SK-N-SH treated with all-trans-retinoic acid at 6 μM for 48 hours (cell line): ENCODE measurements at places on chromosomes 11 and 22.
A peak's percentile ranks its signal among the peaks of the same experiment; 100 is the strongest.

DNA sequence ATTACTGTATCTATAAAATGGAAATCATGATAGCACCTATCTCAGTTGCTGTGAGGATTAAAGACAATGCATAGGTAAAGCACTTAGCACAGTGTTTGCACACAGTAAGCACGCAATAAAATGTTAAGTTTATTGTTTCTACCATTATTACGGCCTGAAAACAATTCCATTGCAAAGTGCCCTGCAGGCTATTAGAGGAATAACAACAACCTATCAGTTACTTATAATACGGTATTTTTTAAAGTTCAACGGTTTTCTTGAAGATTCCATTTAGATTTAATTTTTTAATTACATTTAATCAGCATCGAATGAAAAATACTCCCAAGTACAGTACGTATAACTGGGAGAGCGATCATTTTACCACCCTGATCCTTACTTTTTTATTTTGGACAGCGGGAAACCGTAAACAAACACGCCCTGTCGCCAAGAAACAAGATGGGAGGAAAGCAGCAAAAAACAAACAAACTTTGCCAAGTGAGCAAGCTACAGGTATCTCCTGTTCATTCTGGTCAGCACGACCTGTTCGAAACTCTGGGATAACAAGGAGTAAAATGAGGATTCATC lies 893 bp downstream of the SLC36A4 start:
- ATAC-seq, result peak; percentile 38

DNA sequence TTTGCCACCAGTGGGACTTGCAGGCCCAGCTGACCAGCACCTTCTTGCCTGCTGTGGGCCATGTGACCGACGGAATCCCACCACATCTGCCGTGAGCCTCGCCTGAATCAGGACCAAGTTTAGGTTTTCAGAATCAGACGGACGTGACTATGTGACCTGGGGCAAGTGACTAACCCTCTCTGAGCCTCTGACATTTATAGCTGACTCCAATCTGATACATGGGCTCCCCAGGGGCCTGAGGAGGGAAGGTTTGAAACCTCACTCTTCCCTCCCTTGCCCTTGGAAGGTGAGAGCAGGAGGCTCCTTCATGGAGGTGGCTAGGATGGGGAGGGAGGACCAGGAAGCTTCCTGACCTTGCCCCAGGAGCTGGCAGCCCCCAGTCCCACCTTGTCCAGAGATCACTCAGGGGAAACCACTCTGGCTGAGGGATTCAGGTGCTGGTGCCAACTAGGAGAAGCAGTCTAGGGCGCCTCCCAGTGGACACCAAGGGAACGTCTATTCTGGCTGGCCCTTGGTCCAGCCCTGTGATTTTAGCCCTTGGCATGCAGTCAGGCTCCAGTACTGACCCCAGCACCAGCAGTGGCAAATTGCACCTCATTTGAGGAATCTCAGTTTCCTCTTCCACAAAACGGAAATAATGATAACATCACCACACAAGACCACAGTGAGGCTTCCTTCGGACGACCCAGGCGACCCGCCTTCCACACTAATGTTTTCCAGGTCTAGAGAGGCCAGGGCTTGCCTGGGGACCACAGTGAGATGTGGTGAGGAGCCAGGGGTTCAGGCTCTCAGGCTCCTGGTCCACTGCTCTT lies 47.2 kb upstream of the SYT7 start:
- ATAC-seq, result peak; percentile 96

DNA sequence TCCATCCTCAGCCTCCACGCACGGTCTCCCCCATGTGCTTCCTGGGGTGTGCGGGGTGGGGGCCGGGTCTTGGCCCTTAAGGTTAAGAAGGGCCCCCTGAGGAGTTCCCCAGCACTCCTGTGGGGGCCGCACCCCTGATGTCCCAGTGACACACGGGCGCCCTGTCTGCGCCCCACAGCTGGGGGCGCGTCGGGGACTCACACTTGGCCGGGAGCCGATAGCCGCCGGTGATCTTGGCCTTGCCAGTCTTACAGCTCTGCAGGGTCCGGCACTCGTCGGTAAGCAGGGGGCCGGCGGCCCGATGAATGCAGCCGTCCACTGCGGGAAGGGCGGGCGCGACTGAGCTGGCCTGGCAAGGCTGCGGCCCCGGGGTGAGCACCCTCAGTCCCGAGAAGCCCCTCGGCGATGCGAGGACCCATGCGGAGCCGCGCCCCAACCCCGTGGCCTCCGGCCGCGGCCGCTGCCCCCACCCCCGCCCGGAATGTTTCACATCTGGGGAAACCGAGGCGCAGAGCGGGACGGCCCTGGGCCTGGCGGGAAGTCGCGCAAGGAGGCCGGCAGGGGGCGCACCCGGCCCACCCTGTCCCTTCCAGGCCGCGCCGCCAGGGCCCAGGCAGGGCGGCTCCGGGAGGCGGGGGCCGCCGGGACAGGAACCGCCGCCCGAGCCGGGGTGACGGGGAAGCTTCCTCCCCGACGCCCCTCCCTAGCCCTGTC lies 13.9 kb downstream of the OTUB1 start:
- ATAC-seq, result no peak

DNA sequence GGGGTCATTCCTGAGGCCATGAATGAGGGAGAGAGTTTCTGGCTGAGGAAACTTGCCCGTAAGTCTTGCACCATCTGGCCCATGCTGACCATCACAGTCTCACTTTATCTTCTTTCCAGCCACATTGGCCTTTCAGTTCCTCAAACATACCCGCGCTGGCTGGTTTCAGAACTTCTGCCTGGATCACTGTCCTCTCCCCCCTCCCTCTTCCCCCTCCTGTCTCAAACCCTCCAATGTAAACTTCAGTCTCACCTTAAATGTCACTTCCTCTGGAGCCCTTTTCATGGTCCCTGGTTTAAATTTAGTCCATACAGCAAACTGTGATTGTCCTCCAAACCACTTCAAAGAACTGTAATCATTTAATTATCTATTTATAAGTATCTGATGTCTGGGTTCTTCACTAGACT lies 3.7 kb upstream of the TMEM109 start:
- ATAC-seq, result no peak

GRCh38 chr11:93765551-93765950 lies 18.5 kb upstream of the MED17 start:
- ATAC-seq, result no peak
